ENCODE measurements at places on chromosomes 12 and 14.

DNA sequence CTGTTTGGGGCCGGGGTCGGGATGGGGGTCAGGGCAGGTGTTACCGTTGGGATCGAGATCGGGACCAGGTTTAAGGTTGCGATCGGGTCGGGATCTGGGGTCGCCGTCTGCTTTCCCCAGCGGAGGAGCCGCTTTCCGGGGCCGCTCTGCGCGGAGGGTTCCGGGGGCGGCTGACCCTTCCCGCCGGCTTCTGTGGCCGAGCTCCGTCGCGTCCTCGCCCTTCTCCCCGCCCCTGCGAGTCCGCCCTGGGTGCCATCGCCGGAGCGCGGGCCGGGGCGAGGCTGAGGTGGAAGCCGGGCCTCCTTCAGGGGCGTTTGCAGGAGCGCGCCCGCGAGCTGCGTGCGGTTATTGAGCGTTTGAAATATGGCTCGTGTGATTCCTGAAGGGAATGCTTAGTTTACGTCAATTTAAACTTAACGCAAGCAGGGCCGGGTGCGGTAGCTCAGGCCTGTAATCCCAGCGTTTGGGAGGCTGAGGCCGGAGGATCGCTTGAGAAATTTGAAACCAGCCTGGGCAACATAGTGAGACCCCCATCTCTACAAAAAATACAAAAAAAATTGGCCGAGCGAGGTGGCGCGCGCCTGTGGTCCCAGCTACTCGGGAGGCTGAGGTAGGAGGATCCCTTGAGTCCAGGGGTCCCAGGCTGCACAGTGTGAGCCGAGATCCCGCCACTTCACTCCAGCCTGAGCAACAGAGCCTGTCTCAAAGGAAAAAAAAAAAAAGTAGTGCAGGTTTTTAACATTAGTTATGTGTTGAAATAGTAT lies 620 bp downstream of the PGAM5 start:
- DNase-seq, result peak; percentile 46

DNA sequence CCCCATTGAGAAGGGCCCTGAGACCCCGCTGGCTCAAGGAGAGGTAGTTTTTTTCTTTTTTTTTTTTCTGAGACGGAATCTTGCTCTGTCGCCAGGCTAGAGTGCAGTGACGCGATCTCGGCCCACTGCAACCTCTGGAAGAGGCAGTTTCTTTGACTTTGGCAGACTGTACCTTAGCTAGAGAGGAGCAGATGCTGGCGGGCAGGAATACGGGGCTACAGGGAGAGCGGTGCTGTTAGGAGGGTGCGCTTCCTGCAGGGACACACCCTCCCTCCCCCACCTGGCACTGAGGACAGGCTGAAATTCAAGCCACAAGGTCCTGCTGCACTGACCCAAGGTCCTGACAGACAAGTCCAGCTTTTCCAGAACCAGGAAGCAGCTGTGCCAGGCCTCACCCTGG lies 32.2 kb upstream of the NUDT14 start:
- no peak for DNase-seq

GRCh38 chr14:31489691-31490090 lies 1.9 kb upstream of the GPR33 start:
- no peak for DNase-seq

- DNase-seq, result no peak
These were observed 6.5 kb upstream of the GALNT6 start for GRCh38 chr12:51397670-51398069.

GRCh38 chr12:55246159-55246558 lies 1.8 kb downstream of the OR6C74 start:
- DNase-seq, result no peak

- DNase-seq, result no peak
These were observed 975.6 kb downstream of the GALC start for GRCh38 chr14:87017335-87017734.

GRCh38 chr12:40058721-40059190 lies 47.1 kb downstream of the SLC2A13 start:
- no peak for DNase-seq

GRCh38 chr14:81331229-81332021 lies 68.7 kb downstream of the STON2 start:
- DNase-seq, result no peak

DNA sequence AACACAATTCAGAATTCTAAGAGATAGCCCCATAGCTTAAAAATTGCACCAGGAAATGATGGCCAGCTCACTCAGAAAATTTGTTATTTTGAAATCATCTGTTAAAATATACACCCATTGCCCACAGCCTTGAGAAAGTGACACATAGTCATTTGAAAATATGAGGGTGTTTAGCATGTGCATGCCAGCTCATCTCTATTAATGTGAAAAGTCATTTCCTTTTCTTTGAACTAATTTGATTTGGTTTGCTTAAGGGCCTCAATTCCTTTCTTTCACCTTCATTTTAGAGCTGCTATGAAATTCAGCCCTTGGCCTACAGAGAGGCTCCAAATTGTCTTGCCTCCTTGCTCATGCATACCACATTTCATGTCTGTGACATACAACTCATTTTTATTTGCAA lies 241.4 kb downstream of the PHLDA1 start:
- DNase-seq, result no peak

DNA sequence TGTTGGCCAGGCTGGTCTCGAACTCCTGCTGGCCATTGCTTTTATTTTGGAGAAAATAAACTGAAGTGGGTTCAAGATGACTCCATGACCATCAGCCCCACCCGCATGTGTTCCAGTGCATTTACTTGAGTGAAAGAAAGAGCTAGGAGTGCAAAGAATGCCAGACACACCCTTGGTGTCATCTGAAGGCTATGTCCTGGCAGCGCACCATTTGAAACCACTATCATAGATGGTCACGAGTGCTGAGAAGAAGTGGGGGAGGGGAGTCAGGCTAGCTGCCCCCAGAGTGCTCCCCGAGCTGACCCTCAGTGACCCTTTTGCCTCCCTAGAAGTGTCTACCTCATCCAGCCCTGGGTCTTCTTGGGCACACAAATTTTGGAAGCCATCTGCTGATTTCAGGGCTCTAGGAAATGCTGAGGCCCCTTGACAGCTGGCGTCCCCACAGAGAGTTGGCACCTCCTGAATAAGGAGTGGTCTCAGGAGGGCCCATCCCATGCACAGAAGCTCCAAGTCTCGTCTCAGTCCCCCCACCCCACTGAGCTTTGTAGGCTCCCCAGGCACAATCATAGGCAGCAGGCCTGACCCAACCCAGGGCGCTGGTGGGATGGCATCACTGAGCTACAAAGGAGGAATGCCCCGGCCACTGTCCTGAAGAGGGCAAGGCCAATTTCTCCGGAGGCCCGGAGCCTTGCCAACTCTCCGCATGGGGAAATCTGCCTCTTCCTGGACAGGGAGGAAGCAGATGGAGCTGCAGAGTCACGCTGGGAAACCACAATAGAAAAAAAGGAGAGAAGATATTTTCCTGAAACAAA lies 28.0 kb downstream of the PXN start:
- DNase-seq, result no peak

DNA sequence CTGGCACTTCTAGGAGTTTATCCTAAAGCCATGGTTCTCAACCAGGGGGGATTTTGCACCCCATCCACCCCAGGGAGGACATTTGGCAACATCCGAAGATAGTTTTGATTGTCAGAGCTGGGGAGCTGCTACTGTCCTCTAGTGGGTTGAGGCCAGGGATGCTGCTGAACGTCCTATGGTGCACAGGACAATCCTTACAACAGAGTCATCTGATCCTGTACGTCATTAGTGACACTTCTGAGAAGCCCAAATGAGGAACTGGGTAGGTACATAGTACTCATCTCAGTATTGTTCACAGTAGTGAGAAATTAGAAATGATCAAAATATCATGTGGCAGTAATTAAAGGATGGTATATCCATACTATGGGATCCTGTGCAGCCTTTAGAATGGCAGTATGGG lies 185.1 kb downstream of the CHST11 start:
- no peak for DNase-seq

- DNase-seq, result no peak
These were observed 27.9 kb upstream of the EID3 start for GRCh38 chr12:104275689-104276088.

DNA sequence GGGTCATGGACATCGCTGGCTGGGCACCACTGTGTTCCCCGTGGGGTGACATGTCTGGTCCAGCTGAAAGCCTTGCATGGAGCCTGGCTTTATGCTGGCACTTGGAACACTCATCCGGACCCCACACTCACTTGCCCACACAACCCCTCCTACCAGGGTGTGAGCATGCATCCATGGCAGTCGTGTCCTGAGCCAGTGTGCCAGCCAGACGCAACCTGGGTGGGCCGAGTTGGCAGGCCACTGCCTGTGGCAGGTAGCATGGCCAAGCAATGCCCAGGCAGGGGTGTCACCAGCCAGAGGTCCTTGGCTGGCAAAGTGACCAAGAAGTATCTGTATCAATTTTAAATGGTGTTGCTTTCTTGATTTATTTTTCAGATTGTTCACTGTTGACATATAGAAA lies 141.7 kb downstream of the CCDC59 start:
- no peak for DNase-seq

Measured in right kidney (tissue), 9 donors.